ENCODE measurements at places on chromosomes 4 and X. TPM values are rescaled to one million over a fixed set of nuclear protein-coding genes. Genes with fewer than 3 reads are reported as not detected.

OCIAD2 gene
- 18.2 TPM for total RNA-seq

NHSL2 gene
- 0.28 TPM for total RNA-seq

ADH1C gene
- total RNA-seq: 1.5 TPM

TLR7 gene
- not detected for total RNA-seq

FHDC1 gene
- total RNA-seq: 0.18 TPM

HTRA3 gene
- total RNA-seq: 10.4 TPM

RS1 gene
- total RNA-seq: not detected

ERCC6L gene
- 0.28 TPM for total RNA-seq

MTCP1 gene
- 24.9 TPM for total RNA-seq

ANK2 gene
- total RNA-seq: 45.4 TPM

AGTR2 gene
- total RNA-seq: not detected

RAPGEF2 gene
- 27.7 TPM for total RNA-seq

LRCH2 gene
- 14.2 TPM for total RNA-seq

HSD17B13 gene
- total RNA-seq: 0.18 TPM

ZNF185 gene
- 0.43 TPM for total RNA-seq
